Muscle of back (tissue), 13 donors: ENCODE measurements at places on chromosomes 7 and 10. TPM values are rescaled to one million over a fixed set of nuclear protein-coding genes. Genes with fewer than 3 reads are reported as not detected.

Gene ANXA8
- polyA plus RNA-seq: not detected

Gene FGL2
- 38.4 TPM for polyA plus RNA-seq

Gene CPA4
- polyA plus RNA-seq: 1.2 TPM

Gene TLL2
- 2.6 TPM for polyA plus RNA-seq

Gene NUTM2E
- not detected for polyA plus RNA-seq

Gene SPDYE6
- polyA plus RNA-seq: not detected

Gene GPR85
- polyA plus RNA-seq: 2.3 TPM

Gene MRLN
- 157 TPM for polyA plus RNA-seq

Gene ACSL5
- polyA plus RNA-seq: 2.8 TPM

DNA sequence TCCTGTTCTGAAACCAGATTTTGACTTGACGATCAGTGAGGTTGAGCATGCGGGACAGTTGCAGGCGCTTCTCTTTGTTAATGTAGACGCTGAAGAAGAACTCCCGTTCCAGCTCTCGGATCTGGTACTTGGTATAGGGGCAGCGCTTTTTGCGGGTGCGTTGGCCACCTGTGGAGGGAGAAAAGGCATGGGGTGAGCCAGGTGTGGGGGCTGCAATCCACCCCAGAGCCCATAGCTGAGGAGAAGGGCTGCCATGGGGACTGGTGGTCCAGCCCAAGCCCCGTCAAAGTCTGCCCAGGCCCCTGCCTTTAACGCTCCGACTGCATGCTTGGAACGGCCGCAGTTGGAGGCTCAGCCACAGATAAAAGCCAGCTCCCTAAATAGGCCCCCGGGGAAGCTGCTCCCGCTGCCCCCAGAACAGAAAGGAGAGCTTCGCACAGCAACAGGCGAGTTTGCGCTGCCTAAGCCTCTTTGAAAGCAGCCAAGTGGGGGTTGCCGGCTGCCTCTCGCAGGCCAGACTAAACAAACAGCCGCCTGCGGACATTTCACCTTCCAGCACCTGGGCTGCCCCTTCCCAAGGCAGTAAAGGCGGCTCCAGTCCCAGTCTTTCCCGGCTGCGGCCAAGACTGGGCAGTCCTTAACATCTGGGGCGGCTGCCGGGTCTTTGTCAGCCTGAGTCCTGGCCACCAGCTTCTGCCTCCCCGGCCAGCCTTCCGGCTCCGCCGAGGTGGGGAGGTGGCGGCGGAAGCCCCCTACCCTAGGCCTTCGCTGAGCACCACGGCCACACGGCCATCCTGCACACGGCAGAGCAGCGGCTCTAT is 2.0 kb downstream of the HOXA11 start:
- DNase-seq: no peak

GRCh38 chr7:29189743-29190201 is 4.8 kb upstream of the CHN2 start:
- peak; percentile 49 for DNase-seq

DNA sequence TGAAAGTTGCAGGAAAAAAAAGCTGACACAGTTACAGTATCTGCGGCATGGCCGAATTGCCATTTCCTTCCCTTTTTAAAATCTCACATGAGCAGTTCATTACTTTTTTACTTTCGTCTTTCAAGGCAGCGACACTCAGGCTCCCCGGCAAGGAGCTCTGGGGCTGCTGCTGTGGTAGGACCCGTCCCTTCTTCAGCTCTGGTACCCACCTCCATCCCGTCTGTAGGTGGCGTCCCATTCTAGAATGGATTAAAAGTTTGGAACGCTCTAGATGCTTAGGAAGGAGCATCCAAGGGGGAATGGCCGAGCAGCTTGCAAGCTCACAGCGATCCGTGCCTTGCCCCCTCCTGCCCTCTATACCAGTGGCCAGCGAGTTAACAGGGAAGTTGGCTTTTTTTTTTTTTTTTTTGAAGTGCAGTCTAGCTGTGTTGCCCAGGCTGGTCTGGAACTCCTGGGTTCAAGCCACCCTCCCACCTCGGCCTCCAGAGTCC is 22.8 kb upstream of the TTYH3 start:
- no peak for DNase-seq

GRCh38 chr10:21432266-21432665 is 93.2 kb downstream of the SKIDA1 start:
- DNase-seq: no peak

DNA sequence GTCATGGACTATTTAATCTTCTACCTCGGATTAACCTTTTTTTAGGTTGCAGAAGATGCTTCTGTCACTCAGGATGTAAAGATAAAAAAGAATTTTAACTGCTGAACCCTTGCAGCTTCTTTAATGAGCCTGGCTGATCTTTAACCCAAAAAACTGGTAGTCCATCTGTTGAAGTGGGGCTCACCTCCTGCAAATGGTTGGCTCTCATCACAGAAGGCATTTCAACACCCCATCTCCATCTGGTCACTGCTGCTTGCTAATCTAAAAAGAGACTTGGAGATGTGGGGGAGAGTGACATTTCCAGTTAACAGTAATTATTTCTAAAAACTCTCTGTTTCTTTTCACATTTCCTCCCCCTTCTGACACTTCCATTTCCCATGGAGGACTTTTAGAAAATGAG is 208.6 kb downstream of the LHFPL3 start:
- DNase-seq: no peak

DNA sequence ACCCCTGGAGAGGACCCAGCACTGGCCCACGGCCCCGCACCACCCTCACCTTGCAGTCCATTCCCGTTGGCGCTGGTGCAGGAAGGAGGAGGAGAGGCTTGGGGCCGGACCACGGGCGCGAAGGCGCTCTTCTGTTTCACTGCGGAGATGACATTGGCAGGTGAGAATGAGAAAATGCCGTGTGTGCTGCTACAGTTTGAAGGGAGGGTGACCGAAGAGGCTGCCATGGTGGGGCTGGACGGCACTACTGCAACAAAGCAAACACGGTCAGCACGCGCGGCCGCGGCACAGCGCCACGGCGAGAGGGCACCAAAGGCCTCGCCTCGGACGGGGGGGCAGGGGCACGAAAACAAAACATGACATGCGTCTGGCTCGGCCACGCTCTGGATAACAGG is 123.9 kb downstream of the EBF3 start:
- no peak for DNase-seq

- no peak for DNase-seq
These were observed 4.1 kb upstream of the SFR1 start for GRCh38 chr10:104117839-104118323.

GRCh38 chr7:88185650-88186049 is 34.2 kb downstream of the SRI start:
- DNase-seq: no peak

GRCh38 chr7:1798191-1798590 is 128.1 kb downstream of the ELFN1 start:
- no peak for DNase-seq

DNA sequence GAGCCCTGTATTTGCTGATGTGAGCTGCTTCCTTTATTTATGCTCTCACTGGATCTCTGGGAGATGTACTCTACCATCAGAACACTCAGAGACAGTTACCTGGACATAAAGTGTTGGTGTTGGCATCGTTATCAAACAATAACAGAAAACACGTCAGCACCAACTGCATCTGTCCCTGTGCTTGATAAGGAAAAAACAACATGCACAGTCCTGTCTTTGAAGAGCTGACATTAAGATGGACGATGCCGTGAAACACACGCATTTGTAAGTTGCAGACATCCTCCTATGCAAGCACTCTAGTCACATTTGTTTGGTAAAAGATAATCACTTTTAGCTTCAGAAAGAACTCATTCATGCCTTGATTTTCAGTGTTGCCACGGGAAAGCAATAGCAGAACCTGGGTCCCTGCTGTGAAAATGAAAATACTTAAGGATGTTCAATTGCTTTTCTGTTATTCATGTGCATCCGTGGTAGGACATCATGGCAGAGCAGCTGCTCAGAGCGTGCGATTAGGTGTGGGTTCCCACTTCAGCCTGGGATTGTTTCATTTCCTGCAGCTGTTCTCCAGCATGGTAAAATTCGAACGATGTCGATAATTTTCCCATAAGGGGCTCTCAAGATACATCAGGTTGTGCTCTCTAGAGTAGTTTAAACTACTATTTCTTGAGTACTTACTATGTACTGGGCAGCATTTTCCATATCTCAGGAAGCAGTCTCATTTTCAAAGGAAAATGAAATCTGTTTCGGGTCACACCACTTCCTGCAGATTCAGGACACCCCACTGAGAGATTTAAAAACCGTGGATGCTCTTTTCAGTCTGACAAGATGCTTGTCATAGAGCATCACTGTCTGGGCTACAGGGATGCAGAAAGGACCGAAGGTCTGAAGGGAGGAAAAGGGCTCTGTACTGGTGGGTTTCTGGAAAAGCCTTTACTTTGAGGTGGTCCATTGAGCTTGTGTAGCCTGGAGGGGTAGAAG is 248.7 kb downstream of the CAMK1D start:
- DNase-seq: no peak

- peak; percentile 81 for DNase-seq
These were observed 45.4 kb downstream of the SLC13A1 start for GRCh38 chr7:123154231-123154860.

DNA sequence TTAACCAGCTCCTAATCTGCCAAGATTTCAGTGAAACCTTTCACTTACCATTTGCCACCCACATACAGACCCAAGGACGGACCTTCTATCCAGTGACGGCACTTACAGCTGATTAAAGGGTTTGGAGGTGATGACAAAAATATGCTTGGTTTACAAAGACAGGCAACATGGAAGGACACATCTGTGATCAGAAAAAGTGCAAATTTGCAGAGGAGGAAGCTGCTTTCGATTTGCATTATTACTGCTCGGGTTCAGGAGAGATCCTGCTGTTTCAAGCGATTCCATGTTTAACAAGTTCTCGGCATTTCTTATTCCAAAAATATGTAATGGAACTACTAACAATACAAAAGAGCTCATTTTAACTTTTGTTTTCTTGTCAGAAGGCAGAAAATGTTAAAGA is 109.0 kb downstream of the JAZF1 start:
- no peak for DNase-seq

DNA sequence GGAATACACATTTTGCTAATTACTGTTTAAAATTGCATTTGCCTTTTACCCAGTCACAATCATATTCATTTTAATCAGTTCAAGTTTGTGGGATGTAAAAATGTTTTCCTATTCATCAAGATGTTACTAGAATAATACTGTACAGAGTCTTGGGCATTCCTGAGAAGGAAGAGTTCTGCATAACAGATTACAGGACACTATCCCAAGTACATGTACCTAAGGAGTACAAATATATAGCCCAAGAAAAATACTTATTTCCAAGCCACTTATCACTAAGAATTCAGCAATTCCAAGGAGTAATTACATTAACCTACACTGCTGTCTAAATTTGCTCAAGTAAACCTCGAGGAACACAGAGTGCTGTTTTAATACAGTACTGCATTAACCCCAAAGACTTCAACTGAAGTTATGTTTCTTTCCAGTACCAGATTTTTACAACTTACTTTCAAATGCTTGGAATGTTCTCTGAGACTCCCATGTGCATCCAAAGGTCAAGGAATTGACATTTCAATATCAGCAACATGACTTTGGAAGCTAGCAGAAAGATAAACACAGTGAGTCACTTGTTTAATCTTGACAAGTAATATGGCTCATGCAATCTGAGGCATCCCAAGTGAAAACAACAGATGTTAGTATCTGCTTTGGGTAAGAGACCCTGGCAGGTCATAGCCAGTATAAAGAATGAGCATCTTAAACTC is 125.4 kb upstream of the BET1 start:
- no peak for DNase-seq

- DNase-seq: no peak
These were observed 104.3 kb downstream of the KCNMA1 start for GRCh38 chr10:77533146-77533886.

GRCh38 chr7:98470485-98471240 is 69.8 kb upstream of the BAIAP2L1 start:
- DNase-seq: no peak

DNA sequence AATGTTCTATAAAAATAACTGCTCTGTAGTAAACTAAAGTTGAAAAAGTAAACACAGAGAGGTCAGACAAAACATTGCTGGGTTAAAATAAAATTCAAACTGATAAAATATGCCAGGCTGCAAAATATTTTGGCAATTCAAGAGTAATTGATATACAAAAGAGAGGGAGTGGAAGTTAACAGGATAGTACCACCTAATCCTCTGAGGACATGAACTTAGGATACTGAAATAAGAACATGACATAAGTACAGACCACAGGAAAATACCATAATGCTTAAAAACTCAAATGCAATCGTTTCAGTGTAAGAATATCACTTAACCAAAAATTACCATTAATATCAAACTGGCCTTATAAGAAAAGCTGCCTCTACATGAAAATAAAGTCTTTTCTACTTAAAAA is 37.6 kb upstream of the GPR22 start:
- no peak for DNase-seq

- no peak for DNase-seq
These were observed 7.7 kb upstream of the GSTO1 start for GRCh38 chr10:104246976-104247375.

GRCh38 chr7:130481898-130482297 is 10.0 kb upstream of the MEST start:
- no peak for DNase-seq

GRCh38 chr10:100881556-100882213 is 31.1 kb upstream of the SLF2 start:
- no peak for DNase-seq

GRCh38 chr7:148628011-148628410 is 37.4 kb downstream of the C7orf33 start:
- DNase-seq: no peak

DNA sequence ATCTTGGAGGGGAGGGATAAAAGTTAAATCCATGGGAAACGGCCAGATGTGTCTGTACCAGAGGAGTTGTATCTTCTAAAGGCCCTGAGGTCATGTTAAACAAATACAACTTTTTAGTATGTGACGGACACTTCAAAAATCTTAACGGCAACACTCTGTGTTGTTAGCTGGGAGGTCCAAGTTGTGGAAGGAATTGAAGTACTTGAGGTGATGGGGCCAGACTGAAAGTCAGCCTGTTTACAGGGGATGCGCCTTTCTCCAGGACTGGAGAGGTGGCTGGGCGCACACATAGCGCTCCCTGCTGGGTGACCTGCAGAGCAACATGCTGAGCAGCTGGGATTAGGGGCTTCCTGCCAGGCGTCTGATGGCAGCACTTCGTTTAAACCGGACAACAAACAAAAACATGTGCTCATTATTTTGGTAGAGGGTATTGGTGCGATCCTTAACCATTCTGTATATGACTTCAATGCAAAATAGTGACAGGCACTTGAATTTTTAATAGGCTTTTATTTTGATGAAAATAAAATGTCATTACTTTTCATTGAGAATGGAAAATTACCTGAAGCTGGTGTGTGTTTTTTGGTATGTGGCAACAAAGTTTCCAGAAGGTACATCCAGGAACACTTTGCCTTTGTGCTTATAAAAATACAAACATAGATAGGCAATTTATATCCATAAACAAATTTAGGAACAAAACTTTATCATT is 198.2 kb downstream of the MLLT10 start:
- peak; percentile 66 for DNase-seq

DNA sequence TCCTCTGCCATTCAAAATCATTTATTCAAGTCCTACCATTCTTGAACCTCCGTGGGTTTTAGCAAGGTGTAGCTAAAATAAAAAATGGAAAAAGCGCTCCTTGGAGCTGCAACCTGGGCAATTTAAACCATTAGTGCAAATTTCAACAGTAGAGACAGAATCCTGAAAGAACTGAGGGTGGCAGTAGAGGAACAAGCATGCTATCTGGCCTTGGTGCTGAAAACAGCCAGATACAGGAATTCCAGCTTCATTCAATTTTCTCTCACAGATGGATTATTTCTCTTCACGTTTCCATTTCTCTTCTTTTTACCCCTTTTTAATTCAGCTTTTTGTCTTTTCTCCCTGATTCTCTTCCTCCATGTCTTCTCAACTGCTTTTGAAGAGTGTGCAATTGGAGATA is 77.7 kb downstream of the OTUD1 start:
- DNase-seq: peak; percentile 40

- no peak for DNase-seq
These were observed 64.4 kb downstream of the RAB18 start for GRCh38 chr10:27568196-27569175.

GRCh38 chr10:12332572-12333379 is 16.6 kb upstream of the CAMK1D start:
- DNase-seq: no peak
